ENCODE measurements at places on chromosomes 2 and 18.

DNA sequence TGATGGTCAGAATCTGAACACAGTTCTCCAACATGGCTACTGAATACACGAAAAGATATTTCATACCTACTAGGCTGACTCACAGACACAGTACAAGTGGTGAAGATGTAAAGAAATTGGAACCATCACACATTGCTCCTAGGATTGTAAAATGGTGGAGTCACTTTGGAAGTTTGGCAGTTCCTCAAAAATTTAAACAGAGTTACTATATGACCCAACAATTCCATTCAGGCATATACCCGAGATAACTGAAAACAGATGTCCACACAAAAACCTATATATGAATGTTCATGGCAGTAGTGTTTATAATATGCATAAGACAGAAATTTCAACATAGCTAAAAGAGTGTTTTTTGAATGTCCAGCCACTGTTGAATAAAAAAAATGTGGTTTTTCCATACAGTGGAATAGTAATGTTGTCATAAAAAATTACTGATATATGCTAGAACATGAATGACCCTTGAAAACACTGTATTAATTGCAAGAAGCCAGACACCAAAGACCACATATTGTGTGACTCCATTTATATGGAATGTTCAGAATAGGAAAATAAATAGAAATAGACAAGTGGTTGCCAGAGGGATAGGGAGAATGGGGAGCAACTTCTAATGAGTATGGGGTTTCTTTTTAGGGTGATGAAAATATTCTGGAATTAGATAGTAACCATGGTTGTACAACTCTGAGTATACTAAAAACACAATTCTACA, 10.1 kb downstream of the RMP24 start:
- DNase-seq = no peak

DNA sequence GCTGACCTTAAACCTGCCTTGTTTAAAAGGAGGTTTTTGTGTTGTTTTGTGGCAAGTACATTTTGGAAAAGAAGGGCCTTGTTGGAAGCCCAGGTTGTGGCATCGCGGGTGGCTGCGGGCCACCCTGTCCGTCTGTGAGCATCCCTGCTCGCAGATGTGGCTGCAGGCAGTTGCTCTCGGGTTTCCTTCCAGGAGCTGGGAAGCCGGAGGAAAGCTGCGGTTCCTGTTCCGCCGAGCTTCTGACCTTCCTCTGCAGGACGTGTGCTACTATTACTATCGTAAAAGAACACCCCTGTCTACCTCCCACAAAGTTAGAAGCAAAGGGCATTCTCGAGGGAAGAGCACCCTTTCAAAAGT, 766 bp downstream of the MFF start:
- no peak for DNase-seq

DNA sequence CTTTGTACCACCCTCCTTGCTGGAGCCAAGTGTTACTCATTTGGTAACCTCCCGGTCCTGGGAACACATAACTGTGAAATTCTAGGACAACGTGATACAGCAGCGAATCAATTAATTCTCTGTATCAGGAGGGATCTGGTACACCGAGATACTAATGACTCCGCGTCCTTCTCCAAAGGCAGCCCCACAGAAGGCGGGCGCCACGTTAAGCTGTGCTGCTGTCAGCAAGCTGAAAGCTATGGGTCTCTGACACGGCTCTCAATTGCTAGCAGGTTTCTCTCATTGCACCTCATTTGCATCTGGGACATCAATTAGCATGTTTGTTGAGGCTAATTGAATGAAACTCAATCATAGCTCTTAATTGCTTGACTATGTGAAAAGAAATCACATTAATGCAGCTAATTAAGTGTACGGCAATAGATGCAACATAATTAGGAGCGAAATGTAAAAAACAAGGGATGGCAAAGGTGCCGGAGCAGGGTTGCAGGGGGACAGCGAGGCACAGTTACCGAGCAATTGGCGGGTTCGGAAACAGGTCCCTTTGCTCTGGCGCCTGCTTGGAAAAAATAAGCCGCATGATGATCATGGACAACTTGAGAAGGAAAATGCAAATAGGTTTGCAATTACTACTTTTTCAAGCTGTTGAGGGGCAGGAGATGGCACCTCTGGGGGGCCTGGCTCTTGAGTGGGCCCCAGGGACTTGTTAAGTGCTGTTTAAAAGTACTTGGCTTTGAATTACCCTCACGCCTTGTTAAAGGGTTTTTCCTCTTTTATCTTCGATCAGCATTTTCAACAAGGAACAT, 264.2 kb downstream of the GBX2 start:
- DNase-seq = no peak

DNA sequence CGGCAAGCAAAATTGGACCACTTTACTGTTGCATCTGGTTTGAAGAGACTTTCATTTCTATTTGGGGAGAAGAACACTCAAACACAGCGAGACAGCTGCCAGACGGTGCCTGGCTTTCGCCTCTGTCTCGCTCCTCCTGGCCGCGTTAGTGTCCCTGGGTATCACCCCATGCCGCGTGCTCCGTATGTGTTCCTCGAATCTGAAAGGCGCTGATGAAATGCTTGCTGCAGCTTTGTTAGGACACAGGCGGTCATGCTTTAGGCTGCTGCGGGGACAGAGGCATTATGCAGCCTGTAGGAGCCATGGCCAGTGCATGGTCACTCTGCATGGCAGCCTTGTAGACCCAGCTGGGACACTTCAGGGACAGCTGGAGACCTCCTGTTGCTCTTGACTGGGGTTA, 53.9 kb downstream of the LDLRAD4 start:
- DNase-seq = no peak

DNA sequence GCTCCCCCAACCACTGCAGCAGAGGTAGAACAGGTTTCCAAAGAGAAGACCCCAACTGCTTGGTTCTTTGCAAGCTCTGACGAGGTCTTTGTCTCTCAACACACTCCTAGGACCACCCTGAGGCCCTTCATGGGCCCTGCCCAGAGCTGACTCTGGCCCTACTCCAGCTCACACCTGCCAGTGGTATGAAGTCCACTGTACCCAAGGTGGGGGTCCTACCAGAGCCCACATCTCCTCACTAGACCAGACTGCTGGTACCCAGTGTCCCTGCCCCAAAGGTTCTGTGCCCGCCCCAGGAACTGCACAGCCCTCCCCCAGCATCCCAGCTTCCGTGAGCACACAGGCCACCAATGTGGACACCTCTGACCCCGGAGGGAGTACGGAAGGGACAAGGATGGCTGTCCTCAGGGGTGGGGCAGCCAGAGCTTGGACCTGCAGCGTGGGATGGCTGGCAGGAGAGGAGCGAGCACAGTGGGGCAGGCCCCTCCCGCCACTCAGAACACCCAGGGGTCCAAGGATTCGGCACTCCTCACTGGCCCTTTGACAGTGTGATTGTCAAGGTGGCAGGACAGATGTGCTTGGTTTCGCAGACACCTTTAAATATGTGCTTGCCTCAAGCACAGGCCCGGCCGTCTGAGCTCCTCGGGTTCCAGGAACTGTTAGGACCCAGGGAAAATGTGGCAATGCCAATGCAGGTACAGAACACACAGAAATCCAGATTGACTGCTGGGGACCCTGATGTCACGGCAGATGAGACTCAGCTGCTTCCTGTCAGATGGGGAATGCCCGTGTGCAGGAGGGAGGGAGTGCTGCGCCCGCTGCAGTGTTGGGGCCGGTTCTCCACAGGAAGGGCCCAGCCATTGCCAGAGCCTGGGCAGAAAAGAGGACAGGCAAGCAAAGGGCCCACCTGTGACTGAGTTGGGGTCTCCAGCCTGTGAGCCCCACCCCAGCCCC, 51.2 kb downstream of the MTERF4 start:
- no peak for DNase-seq

DNA sequence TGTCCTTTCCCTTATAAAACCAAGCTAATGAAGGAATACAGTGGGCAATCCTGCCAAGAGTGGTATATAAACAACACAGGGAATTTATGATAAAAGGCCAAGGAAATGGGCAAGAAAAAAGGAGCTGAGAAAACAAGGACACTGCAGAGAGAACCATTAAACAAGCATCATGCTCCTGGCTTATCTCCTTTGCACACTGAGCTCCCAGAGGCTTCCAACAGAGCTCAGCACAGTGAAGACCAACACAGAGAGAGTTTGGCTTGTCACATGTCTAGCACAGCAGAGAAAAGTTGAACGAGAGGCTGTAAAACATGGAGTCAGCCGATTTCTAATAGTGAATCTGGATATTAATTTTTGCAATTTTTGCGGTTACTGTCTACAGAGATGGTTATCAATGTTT, 68.0 kb upstream of the KLF7 start:
- DNase-seq = no peak

DNA sequence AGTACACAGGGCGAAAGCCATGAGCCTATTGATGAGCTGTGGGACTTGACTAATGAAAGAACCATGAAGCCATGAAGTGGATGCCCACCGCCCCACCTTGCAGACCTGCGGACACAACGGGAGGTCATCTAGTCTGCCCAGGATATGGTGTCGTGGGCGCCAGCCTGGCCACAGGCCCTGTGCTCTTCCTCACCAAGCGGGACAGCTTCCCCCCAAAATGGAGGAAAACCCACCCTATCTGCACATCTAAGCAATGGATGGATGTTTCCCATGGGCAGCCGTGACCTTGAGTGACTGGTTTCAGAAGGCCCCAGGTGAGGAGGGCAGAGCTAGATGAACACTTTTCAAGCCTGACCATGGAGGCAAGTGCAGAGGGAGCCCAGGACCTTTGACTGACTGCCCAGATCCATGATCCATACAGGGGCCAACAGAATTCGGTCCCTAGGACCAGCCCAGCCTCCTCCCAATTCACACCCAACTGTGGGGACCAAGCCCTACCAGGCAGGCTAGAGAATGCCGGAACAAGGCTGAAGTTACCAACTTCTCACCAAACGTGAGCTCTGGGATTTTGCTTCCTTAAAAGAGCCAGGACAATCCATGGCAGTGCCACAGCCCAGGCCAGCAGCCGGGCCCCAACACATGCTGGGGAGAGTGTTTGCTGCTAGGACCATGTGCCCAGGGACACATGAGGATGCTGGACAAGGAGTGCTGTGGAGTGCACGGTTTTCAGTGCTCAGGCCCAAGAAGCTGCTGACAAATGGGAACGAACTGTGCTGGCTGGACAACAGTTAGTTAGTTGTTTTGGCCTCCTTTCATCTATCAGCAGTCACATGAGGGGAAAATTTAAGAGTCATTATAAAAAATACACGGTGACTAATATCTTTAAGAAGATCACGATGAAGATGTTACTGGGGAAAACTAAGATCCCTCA, 249.4 kb downstream of the HDAC4 start:
- no peak for DNase-seq

DNA sequence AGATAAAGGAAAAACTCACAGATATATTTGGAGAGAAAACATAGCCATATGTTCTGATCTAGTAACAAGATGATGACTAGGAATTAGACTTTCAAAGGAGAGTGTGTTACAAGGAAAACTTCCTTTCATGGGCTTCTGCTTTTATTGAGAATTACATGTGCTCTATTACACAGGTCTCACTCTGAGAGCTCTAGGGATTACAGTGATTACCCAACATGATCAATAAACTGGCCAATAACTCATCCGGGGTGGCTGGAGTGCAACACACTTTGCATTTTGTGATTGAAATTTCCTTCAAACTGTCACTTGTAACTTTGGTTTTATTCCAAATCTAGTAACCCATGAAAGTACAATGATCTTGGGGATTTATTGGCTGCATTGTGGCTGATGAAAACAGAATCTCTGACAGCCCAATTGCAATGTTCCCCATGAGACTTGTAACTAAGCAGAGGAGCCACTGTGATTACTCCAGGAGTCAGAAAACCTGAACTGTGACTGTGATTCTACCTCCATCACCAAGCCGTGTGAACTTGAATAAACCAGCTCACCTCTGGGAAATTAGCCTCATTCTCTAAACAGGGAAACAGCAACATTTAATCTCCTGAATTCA, 40.2 kb upstream of the LRRC30 start:
- no peak for DNase-seq

- no peak for DNase-seq
Observed at GRCh38 chr2:9114458-9114857, 92.2 kb upstream of the ASAP2 start.

DNA sequence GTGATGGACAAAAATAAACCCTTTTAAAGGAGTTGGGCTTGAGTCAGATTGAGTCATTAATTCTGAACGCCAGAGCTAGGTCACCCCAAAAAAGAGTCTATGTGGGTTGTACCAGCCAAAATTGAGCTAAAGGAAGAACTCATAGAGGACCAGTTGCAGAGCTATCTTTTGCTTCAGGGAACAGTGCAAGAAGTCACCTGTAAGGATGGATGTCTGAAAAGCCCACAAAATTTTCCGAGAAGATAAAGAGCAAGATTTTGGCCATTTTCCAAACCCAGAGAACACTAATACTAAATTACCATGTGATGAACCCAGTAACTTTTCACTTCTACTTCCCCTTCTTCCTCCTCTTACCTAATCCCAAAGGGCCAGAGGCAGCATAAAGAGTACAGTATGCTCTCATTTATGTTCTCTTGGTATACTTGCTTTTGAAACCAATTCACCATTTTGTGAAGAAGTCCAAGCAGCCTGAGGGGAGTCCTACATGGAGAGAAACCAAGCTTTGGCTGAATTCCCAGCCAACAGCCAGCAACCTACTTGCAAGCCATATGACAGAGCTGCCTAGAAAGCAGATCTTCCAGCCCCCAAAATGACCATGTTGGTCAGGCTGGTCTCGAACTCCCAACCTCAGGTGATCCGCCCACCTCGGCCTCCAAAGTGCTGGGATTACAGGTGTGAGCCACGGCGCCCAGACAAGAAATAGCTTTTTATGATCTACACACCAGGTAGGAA, 551.7 kb downstream of the SATB2 start:
- no peak for DNase-seq

DNA sequence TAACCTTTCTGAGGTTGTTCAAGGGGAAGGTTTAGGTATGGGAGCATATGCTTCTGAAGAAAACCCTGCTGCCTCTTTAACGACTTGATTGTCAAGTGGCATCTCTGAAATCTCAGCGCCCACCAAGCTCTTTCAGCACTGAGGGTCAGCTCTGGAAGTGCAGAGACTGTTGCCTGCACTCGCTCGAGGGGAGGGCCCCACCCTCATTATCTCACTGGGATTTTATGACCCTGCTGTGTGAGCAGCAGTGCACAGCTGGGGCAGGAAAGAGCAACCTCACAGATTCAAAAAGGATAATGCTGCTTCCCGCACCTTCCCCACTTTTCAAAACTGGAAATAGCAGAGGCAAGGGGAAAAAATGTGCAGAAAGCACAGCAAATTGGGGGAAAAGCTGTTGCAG, 56.9 kb upstream of the SPRED2 start:
- DNase-seq = no peak

GRCh38 chr2:211487733-211488132, 931.3 kb downstream of the CPS1 start:
- DNase-seq = no peak

- DNase-seq = no peak
Observed at GRCh38 chr18:71665131-71665530, 879.0 kb downstream of the CBLN2 start.

- no peak for DNase-seq
Observed at GRCh38 chr2:69041214-69041613, 28.2 kb downstream of the ANTXR1 start.

DNA sequence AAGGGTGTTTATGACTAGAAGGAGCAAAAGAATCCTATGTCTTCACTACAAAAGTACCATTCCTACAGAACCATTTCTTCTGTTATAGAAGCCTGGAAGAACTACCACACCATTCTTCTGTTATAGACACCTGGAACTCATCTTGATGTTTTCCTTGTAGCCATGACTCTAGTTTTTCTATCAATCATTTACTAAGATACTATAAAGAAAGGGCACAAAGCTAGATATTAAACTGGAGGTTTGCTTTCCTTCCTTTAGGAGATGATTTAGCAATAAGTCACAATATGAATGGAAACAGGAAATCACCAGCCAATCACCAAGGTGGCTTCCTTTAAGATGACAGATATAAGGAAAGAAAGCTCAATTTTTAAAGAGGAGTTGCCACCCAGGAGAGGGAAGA, 100.3 kb upstream of the NEUROD1 start:
- DNase-seq = no peak

Measured in cortex of kidney (tissue), 1 donor.